PC-9 (cell line): ENCODE measurements at places on chromosomes 16 and 17.

- DNase-seq: no peak
Observed at GRCh38 chr17:45889579-45889978, 4.8 kb upstream of the MAPT start.

GRCh38 chr16:77790009-77790372 is 1.6 kb downstream of the VAT1L start:
- no peak for DNase-seq

- no peak for DNase-seq
Observed at GRCh38 chr17:4859816-4860625, 26.9 kb downstream of the MINK1 start.

- no peak for DNase-seq
Observed at GRCh38 chr16:67907397-67908180, 14.5 kb downstream of the PSKH1 start.

DNA sequence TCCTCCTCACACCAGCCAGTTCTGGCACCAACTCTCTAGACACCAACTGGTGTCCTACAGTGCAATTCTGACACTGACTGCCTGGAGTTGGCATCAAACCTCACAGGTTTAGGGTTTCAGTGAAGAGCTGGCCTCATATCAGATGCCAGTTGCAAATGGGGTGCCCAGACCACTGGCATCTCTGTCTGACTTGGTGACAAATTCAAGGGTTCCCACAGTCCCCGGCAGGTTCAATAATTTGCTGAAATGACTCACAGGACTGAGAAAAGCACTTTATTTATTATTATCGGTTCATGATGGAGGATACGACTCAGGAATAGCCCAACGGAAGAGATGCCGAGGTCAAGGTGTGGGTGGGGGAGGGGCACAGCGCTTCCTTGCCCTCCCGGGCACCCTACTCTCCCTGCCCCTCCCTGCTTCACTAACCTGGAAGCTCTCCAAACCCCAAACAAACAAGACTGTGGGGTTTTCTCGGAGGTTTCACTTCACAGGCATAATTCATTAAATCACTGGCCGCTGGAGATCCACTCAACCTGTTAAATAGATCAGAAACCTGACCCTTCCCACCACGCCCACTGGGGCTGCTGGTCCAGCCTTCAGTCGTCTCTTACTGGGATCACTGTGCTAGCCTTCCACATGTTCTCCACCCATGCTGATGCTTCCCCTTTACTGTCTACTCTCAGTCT is 1.7 kb upstream of the NLRP1 start:
- no peak for DNase-seq

DNA sequence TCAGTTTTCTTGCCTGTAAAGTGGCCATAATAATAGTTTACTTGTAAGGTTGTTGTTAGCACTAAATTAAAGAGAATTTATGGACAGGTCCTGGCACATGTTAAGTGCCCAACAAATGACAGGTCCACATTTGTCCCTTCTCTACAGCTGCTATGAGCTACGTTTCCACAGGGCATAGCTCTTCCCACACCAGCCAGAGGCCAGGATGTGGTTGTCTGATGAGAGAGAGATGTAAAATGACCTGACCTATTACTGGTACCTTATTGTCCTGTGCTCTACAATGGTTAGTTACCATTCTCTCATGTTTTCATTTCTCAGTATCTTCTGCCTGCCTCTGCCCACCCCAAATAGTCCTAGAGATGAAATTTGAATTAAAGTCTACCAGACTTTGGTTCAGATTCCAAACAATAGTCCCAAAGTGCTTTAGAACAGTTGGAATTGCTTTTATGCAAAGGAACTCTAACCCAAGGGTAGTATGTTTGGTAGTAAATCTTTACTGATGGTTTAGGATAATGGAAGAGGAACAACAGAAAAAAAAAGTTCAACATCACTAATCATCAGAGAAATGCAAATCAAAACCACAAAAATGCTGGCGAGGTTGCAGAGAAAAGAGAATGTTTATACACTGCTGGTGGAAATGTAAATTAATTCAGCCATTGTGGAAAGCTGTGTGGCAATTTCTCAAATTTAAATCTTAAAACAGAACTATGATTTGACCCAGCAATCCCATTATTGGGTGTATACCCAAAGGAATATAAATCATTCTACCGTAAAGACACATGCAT is 57.1 kb upstream of the ANKFN1 start:
- no peak for DNase-seq

- DNase-seq: no peak
Observed at GRCh38 chr17:46943218-46943500, 20.2 kb downstream of the GOSR2 start.

DNA sequence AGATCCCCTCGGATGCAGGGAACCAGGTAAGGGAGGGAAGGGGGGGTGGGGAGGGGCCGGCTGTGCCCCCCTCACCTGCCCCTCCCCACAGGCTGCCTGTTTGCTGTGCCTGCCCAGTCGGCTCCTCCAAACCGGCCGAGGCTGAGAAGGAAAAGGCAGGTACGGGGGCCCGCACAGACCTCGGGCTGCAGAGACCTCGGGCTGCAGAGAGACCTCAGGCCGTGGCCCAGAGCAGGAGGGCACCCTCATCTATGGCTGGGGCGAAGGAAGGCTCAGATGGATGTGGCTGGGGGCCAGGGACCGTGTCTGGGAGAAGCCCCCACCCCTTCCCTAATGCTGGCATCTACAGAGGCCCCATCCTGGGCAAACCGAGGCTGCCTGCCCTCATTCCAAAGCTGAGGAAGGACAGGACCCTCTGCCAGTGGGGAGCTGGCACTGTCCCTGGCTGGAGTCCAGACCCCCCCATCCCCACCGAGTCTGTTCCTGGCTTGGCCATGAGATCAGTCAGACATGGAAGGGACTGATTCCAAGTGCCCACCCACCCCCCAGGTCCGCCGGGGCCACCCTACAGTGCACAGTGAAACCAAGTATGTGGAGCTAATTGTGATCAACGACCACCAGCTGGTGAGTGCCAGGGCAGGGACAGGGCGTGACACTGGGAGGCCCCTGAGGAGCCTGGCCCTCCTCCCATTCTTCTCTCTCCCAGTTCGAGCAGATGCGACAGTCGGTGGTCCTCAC is 13.7 kb downstream of the ADAM11 start:
- no peak for DNase-seq

- peak; percentile 31 for DNase-seq
Observed at GRCh38 chr17:59844884-59845594, 47.7 kb downstream of the TUBD1 start.

DNA sequence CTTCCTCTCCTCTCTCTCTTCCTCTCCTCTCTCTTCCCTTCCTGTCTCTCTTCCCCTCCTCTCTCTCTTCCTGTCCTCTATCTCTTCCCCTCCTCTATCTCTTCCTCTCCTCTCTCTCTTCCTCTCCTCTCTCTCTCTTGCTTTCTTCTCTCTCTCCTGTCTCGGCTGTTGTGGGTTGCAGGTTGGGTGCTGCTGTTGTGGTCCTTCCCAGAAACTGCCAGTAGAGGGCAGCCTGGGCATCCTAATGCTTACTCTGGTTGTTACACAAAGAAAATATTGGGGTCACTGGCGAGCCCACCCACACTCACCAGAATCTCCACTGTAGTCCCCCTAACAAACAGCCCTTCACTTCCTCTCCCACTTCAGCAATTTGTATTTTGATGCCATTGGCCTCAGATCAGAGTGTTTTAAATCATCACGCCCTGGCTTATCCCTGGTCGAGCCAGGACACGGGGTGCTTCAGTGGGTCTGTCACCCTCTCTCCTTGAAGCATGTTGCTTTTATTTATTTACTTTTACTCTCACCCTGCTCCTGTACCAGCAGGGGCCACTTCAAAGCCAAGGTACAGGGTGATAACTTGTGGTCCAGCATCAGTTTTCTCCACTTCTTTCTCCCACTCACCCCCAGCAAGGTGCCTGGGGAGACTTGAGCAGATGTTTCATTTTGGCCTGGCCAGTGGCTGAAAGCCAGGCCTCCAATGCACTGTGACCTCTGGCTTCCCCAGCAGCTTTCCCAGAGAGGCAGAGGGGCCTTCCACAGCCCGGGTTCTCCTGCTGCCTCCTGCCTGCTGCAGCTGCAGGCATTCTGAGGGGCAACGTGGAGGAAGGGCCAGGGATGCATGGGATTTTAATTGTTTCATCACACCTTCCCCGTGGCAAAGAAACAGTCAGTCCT is 4.7 kb upstream of the MMP15 start:
- peak; percentile 50 for DNase-seq

GRCh38 chr16:53511403-53512280 is 8.6 kb upstream of the AKTIP start:
- peak; percentile 56 for DNase-seq

GRCh38 chr17:63221939-63222338 is 224.2 kb downstream of the CYB561 start:
- DNase-seq: no peak

GRCh38 chr16:69865701-69866100 is 85.4 kb upstream of the CLEC18A start:
- peak; percentile 48 for DNase-seq

DNA sequence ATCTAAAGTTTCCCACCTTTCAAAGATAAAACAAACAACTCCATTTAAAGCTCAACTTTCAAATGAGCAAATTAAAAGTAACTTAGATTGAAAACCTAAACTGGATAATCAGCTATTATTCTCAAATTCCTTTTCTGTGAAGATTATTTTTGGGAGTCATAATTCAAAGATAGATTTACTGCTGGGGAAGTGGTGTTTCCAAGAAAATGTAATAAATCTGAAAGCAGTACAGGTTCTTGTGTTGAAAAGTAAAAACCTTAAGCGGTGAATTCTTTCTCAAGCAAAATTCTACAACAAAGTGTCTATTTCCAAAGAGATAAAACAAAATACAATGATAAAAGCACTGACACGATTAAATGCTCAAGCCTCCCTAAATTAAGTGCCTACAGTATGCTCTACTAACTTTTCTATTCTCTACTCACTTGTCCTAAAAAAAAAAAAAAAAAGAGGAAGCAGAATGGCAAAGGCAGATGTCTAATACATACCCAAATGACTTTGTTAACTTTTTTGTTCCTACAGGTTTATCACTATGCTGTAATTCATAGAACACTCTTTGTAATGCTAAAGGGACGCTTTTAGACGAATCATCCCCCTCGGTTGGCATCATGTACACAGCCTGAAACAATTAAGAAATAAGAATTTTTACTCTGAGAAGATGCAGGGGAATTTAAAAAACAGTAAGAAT is 34.5 kb downstream of the LITAFD start:
- DNase-seq: no peak

DNA sequence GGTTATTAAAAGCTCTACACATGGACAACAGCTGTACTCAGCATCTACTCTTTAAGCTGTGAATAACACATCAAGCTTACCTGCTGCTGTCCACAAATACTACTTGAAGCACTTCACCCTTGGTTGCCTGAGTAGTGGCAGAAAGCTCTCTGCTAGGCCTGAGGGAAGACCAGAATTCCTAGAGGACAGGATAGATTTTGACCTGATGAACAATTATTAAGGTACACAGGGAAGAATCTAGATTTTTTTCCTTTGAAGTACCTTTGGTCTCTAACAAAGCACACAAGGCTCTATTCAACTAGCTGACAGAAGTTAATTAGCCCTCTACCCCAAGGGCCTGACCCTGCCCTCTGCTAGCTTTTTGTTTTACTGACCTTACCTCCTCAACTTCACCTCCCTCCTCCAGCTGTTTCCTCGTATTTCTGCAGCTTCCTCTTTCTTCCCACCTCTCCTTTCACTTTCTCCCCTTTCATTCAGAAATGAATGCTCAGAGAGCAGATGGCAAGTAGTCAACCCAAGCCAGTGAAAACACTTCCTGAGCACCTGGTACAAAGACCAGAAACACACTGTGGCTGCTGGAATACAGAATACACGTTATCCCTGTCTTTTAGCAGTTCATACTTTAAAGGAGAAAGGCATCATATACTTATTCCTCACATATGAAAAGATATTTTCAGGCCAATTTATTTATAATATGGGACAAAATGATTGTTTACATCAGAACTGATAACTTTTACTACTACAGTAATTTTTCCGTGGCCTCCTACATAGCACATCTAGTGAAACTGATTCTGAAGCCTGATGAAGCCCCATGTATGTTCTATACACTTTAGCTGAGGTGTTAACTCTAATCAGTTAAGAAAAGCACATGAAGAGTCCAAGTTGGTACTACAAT is 5.7 kb upstream of the VEZF1 start:
- no peak for DNase-seq

GRCh38 chr17:42101513-42102292 is 3.4 kb upstream of the ZNF385C start:
- DNase-seq: peak; percentile 56

GRCh38 chr17:27336184-27336583 is 42.3 kb downstream of the WSB1 start:
- no peak for DNase-seq

DNA sequence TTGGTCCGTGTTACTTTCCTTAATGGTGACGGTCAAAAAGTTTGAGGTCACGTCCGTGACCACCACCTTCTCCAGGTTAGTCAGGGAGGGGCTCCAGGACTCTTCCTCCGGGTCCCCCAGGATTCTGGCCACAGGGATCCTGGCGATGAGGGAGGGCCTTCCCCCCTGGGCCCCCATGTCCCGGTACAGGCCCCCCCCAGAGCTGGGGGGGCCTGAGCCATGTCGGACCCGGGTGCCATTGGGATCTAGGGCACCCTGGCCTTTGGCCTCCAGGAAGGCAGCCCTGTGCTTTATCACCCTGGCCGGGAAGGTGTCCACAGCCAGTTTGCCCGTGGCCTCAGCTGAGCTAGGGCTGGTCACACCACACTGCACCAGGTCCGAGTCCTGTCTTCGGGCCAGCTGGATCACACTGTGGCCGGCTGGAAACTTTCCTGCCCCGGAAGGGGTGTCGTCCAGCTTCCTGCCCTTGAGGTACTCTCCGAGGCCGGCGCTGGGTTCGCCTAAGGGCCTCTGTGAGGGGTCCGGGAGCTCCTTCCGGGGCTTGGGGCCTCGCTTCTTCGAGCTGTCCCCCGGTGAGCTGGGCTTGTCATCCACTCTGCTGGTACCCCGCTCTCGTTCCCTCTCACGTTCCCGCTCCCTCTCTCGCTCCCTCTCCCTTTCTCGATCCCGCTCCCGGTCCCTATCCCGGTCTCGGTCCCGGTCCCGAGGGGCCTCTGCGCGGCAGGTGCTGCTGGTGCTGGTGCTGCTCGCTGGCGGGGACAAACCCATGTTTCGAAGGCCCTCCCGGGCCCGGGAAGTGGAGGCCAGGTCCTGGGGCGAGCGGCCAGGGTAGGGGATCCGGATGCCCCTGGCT is 2.0 kb downstream of the CBX8 start:
- DNase-seq: no peak

DNA sequence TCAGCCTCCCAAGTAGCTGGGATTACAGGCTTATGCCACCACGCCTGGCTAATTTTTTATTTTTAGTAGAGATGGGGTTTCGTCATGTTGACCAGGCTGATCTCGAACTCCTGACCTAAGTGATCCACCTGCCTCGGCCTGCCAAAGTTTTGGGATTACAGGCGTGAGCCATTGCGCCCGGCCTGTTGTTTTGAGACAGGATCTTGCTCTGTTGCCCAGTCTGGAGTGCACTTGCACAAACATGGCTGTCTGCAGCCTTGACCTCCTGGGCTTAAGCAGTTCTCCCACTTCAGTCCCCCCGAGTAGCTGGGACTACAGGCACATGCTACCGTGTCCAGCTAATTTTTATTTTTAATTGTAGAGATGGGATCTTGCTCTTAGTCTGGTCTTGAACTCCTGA is 8.9 kb downstream of the IST1 start:
- DNase-seq: no peak

GRCh38 chr16:87382023-87382785 is 1.4 kb downstream of the FBXO31 start:
- no peak for DNase-seq
